Stimulated activated effector memory CD8-positive, alpha-beta T cell treated with anti-CD3 and anti-CD28 coated beads, Interleukin-12 subunit alpha, Interleukin-12 subunit beta, amount 100 ng/mL, for 72 hours (primary cell): ENCODE measurements at places on chromosomes 6 and 20.

- no peak for DNase-seq
Measured at GRCh38 chr6:131868836-131869235, 61.0 kb downstream of the ENPP1 start.

- DNase-seq: no peak
Measured at GRCh38 chr6:3281631-3282475, 23.1 kb downstream of the PSMG4 start.

GRCh38 chr6:51459958-51460357 lies 627.5 kb downstream of the PKHD1 start:
- no peak for DNase-seq

DNA sequence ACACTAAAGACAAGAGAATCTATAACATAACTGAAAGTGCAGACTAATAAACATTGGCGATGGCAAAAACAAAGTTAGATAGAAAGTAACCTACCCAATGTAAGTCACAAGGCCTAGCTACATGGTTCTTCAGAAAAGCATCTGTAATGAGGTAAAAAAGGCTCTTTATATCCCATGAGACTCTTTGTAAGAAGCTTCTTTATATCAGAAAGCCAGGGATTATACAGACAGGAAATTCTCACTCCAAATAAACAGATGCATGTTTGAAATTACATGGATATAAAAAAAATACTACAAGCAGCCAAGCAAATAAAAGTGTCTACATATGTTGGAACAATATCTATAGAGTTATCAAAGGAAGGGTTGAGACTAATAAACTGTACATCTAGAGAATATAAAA lies 284.9 kb upstream of the NRSN1 start:
- DNase-seq: no peak

DNA sequence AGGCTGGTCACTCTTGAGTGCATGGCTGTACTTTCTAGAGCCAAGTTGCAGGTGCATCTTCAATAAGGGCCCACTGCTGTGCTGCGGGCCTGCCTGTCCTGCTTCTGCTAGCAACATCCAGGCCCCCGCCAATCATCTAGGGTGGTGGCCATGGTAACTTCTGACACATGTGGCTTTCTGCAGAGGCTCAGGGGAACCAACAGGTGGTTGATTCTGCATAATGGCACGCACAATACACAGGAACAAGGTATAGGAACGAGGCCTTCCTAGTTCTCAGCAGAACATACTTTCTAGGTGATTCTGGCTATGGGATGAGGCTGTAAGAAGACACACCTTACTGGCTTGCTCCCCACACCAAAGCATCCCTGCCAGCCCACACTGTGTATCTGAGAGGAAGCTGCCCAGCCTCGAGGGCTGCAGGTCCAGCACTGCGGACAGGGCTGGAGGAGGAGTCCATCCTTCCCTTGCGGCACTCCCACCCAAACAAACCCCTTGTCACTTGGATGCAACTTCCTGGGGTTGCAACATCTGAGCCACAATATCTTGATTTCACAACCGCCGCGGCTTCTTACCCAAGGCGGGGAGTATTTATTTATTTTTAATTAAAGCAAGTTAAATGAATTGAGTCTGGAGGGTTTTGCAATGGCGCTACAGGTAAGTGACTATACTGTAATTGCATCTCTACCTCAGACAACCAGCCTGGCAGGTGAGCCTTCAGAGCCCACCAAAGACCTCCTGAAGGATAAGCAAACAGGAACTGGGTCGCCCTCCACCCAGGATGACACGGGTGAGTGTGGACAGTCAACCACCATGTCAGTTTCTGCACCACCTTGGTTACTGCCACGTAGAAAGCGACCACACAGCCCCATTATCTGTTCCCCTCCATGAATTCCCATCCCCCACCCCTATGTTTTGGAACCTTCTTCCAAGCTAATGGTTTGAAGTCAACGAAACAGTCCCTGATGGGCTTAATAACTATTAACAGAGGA lies 49.6 kb downstream of the SULF2 start:
- no peak for DNase-seq

GRCh38 chr6:6597682-6598081 lies 9.2 kb downstream of the LY86 start:
- DNase-seq: no peak

DNA sequence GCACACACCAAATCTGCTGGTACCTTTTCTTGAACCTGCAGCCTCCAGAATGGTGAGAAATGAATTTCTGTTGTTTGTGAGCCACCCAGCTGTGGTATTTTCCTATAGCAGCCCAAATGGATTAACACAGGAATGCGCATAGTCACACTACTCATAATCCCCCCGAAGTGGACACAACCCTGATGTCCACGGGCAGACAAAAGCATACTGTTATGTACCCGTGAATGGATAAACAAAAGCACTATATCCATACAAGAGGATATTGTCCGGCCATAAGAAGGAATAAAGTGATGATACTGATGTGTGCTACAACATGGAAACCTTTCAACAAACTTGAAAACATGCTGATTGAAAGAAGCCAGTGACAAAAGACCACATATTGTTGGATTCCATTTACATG lies 25.1 kb upstream of the RPP40 start:
- no peak for DNase-seq

DNA sequence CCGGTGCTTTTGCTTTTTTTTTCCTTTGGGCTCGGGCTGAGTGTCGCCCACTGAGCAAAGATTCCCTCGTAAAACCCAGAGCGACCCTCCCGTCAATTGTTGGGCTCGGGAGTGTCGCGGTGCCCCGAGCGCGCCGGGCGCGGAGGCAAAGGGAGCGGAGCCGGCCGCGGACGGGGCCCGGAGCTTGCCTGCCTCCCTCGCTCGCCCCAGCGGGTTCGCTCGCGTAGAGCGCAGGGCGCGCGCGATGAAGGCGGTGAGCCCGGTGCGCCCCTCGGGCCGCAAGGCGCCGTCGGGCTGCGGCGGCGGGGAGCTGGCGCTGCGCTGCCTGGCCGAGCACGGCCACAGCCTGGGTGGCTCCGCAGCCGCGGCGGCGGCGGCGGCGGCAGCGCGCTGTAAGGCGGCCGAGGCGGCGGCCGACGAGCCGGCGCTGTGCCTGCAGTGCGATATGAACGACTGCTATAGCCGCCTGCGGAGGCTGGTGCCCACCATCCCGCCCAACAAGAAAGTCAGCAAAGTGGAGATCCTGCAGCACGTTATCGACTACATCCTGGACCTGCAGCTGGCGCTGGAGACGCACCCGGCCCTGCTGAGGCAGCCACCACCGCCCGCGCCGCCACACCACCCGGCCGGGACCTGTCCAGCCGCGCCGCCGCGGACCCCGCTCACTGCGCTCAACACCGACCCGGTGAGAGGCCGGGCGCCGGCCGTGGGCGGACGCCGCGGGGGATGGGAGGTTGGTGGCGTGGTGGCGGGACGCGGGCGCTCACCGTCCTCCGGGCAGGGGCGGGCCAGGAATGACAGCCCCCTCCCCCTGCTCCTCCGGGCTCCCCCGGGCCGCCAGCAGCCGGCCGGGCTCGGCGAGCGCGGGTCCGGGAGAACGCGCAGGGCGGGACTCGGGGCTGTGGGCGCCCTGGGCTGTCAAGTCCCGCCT lies 606 bp downstream of the ID4 start:
- no peak for DNase-seq

- DNase-seq: no peak
Measured at GRCh38 chr20:41571006-41571405, 47.2 kb downstream of the CHD6 start.

DNA sequence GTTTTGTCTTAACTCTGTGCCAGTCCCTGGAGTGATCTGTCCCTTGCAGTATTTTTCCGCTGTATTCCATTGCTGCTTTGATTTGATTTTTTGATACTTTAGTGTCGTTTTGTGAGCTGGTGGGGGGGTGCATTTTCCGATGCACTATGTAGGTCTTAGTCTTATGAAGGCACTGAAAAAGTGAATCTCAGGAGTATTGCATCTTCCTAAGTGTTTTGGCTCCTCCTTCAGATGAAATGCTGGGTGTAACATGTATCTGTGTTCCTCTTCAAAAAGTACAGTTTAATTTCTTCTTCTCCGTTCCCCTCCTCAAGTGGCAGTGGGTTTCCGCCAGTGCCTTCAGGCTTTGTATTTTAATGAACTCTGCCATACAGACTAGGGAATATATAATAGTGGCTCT lies 580.7 kb upstream of the GJE1 start:
- DNase-seq: no peak

- DNase-seq: no peak
Measured at GRCh38 chr20:21436205-21436604, 38.9 kb upstream of the NKX2-4 start.

DNA sequence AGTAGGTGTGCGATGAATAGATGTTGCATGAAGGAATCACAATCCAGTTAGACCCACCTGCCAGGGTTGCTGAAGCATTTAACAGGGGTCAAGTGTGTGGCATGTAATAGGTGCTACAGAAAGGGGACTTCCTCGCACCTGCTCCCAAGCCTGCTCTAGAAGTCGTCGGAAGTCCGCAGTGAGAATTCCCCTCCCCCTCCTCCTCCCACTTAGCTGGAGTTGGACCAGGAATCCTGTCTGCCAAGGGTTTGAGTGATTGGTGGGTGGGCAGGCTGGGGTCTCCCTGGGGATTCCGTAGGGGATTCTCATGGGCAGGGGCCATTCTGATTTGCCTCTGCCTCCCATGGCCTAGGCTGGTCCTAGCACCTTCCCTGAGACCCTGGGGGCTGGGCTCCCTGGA lies 10.3 kb downstream of the SCRT2 start:
- no peak for DNase-seq

GRCh38 chr6:35784200-35784599 lies 3.4 kb downstream of the CLPSL1 start:
- DNase-seq: no peak

GRCh38 chr20:33298391-33298790 lies 15.4 kb downstream of the BPIFB1 start:
- no peak for DNase-seq

DNA sequence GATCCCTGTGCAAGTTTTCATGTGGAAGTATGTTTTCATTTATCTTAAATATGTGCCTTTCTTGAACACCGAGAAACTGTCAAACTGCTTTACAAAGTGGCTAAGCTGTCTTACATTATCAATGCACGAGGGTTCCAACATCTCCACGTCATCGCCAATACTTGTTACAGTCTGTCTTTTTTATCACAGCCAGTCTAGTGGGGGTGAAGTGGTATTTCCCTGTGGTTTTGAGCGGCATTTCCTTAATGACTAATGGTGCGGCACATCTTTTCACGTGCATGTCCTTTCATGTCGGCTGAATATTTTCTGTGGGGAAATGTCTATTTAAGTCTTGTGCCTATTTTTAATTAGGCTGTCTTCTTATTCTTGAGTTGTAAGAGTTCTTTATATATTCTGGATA lies 280.4 kb downstream of the FOXC1 start:
- DNase-seq: no peak

DNA sequence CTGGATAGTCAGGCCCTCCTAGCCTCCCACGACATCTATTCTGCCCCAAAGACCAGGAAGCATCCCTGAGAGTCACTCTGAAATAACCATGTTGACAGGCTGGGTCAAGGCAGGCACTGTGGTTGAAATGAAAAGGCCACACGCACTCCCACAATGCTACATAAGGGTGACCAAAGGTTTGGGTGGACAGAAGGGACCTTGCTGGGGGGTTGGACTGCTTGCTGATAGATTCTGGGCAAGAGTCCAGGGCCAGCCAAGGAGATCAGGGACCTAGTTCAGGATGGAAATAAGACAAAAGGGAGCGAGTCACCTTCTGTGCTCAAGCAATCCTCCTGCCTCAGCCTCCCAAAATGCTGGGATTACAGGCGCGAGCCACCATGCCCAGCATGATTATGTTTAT lies 32.5 kb upstream of the DSN1 start:
- no peak for DNase-seq

DNA sequence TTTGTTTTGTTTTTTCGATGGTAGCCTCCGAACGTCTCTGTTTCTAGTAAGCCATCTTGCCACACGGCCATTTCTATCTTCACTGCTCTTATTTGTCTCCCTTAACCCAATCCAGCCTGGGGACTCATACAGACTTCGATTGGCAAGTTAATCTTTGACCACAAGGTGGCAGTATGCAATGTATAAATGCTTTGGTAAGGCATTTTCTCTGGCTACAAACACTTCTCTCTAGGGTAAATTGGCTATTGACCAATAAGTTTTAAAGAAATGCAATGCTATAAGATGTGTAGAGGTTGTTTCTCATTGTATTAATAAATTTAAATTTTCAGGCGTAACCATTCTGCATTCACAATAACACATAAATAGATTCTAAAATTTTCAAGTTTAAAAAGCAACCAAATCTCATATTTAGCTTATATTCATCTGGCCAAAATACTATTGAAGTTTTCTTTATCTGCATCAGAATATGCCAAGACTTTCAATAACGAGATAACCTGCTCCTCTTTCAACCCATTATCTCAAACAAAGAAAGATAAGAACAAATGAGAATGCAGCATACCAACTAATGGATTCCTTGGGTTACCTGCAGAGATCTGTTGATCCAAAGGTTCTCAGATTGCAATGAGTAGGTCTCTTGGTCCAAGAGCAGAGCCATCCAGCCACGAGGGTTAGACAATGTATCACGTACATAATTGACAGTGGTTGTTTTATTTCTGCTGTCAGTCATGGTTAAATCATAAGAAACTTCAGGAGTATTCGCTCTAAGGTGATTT lies 231.9 kb downstream of the PKHD1 start:
- no peak for DNase-seq

GRCh38 chr20:54017846-54018245 lies 52.5 kb downstream of the BCAS1 start:
- no peak for DNase-seq

DNA sequence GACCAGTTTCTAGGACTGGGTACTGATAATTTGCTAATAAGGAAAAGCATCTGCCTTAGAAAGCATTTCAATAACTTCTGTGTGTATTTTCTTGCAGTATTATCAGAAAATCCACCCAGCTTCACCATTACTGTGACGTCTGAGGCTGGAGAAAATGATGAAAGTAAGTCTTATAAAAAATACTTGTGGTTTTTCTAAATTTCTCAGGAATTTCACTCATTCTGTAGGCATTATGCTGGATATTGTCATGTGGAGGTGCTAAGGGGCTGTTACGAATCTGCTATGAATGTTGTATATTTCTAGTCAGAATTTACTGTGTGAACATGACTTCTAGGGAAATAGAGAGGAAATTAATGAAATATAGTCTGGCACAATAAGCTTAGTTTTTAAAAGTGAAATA lies 8.9 kb downstream of the RWDD1 start:
- DNase-seq: no peak

DNA sequence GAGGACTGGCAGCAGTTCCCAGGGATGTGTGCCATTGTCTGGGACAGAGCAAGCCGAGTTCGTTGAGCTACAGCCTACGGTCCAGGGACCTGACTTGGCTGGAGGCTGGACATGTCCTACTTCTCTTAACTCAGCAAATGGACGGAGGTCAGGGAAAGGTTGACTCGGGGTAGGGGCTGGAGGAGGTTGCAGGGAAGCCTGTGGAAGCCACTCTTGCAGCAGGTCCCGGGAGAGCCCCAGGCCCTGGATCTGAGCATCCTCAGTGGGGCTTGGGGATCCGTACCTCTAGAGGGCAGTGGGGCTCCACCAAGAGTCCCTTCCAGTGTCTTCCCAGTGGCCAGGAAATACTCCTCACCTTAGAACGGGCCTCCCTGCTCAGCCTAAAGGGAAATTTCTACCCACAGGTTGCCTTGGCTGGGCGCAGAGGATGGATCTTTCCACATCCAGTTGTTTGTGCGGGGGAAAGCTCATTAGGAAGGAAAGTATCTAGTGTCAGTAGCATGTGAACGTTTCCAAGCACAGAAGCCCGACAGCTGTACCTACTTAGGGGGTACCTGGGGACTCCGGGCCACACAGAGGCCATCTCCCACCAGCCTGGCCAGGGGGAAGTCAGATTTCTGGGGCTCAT lies 170.2 kb downstream of the NFATC2 start:
- peak; percentile 41 for DNase-seq
